Fibroblast of lung (primary cell): ENCODE measurements at places on chromosomes 2 and 18.

DNA sequence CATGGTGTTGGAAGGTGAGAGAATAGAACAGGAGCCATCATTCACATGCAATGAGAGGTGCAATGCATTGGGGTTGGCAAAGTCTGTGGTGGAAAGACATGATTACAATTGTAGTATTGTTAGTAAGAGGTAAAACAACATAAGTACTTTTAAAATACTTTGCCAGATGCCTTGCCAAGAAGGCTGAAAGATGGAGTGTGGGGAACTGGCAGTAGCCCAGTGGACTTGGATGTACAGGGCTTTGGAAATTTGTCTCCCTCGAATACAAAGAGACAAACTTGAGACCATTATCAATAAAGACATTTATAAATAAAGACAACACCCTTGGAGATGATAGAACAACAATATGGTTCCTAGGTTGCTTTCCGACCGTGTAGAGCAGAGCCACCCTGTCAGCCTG is 62.0 kb downstream of the MDH1 start:
- no peak for DNase-seq

- DNase-seq, result no peak
These were observed 60.1 kb downstream of the EMILIN2 start for GRCh38 chr18:2906704-2907549.

- DNase-seq, result no peak
These were observed 328 bp upstream of the PASK start for GRCh38 chr2:241149675-241149924.

DNA sequence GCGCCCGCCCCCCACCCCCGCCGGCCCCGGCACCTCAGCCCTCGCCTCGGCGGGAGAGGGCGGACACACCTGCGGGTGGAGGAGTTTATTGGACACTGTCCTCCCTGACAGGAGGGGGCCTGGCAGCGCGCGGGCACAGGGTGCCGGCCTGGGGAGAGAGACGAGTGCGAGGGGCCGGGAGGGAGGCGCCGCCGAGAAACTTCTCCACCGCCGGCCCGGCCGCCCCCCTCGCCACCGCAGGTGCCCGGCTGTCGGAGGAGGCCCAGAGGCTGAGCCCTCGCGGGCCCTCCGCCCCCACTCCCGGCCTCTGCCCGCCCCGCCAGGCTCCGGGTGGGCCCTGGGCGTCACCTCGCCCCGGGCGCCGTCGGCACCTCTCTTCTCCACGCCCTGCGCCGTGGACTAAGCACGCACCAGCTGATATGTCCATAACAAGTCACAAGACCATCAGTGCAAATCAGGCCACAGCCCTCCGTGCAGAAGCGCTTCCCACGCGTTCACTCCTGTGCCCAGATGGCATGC is 311.3 kb downstream of the CELF4 start:
- no peak for DNase-seq

GRCh38 chr2:150729495-150729955 is 242.1 kb upstream of the RND3 start:
- no peak for DNase-seq
